ENCODE measurements at places on chromosomes 4 and X.

- no peak for DNase-seq
Measured at GRCh38 chrX:118893923-118894322, 70.3 kb downstream of the ZCCHC12 start.

DNA sequence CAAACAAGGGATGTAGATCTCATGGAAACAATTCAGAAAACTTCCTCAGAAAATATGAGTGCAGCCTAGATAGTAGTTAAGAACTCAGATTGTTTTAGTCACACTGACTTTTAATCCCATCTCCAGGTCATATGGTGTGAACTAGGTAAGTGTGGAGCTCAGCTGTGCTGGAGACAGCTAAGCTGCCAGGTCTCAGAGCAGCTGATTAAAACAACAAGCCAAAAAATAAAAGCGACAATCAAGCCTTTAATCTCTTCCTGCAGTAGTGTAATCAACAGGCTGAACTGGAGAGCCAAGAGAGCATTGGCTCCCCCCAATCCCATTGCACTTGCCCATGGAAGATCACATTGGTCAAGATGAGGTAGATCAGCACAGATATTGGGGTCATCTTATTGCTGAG lies 98.3 kb upstream of the ATOH1 start:
- DNase-seq: no peak

GRCh38 chr4:141174457-141174856 lies 41.2 kb upstream of the RNF150 start:
- DNase-seq: no peak

GRCh38 chr4:92304121-92304520 lies 355 bp downstream of the GRID2 start:
- no peak for DNase-seq

DNA sequence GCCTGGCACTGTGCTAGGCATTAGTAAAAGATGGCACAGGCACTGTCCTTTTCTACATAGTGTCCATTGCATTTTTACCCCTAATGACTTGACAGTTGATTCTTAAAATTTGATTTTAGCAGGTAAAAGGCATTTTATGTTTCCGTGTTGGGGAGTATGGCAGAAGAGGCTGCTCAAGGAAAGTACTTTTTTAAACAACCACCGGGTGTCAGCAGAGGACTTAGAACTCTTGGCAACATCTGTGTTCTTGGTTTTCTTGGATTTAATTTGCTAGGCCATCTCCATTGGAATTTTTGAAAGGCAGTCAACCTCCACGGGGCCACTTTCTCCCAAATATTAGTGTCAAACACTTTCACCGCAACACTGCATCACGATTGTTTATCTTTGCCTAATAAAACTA lies 102.9 kb downstream of the TSPAN7 start:
- peak; percentile 68 for DNase-seq

GRCh38 chr4:29405116-29405515 lies 1315.1 kb upstream of the PCDH7 start:
- no peak for DNase-seq

GRCh38 chr4:7156761-7157488 lies 35.4 kb upstream of the SORCS2 start:
- DNase-seq: no peak

- no peak for DNase-seq
Measured at GRCh38 chr4:76533314-76533713, 98.3 kb downstream of the SHROOM3 start.
